ENCODE measurements at places on chromosomes 1 and 21.

DNA sequence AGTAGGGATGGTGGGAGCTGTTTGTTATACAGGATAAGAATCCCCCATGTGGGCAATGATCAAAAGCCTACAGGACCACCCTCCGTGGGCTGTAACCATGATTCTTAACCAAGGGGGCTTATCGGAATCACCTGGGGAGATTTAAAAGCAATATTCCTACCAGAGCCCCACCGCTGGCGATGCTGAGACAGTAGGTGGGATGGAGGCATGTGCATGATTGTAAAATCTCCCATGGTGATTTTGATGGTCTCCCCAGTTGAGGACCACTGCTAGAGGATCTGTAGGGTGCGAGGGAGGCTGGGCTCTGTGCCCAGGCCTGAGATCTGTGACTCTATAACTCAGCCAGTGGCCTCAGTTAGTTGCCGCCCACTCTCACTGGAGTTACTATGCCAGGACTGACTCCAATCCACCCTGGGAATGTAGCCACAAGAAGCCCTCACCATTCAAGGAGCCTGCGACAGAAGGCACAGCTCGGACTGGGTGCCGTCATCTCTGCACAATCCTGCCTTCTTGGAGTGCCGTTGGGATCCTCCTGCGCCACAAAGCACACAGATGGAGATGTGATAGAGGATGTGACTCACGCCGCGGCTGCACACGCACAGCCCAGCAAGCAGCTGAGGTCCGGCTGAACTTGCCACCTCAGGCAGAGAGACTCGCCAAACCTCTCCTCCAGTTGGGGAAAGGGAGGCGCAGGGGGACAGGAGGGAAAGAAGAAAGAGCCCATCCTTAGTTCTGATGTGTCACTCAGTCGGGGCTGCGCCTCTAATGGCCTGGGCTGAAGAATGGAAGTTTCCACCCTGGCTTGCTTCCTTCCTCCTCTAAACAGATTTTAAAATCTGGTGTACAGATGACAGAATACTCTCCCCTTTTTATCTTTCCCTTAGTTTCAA lies 26.5 kb downstream of the AKNAD1 start:
- no peak for DNase-seq

DNA sequence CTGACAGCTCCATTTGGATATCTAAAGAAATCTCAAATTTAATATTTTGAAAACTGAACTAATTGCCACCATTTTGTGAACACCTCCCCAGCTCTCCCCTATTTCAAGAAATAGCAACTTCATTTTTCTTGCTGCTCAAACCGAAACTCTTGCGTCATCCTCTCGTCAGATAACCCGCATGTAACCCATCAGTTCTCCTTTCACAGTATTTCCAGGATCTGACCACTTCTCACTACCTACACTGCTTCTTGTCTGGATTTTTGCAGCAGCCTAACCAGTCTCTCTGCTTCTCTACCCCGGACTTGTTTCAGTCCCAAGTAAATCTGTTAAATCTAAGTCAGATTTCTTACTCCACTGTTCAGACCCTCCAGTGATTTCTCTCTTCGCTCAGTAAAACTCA lies 75.6 kb downstream of the MTR start:
- DNase-seq: no peak

DNA sequence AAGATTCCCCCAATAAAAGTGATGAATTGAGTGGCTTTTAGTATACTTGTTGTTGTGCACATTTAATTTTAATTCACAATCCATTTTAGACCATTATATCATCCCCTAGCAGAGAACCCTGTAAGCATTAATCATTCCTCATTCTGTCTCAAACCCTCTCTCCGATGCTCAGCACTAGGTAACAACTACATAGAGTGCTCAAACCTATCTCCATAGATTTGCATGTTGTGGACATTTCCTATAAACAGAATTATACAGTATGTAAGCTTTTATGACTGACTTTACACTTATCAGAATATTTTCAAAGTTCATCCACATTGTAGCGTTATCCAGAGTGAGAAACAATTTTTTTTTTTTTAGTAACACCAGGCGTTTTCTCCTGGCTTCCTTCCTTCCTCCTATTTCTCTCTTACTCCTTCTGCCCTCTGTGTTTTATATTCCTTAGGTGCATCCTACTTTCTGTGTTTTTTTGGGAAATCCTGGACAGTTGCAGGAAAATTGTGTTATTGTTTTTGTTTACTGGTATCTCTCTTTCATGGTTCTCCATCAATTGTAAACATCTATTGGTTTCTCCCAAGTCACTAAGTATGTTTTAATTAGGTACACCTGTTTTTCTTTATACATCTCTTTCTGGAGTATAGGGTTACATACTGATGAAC lies 1528.0 kb upstream of the TPTE start:
- no peak for DNase-seq

GRCh38 chr1:168433238-168433637 lies 110.6 kb downstream of the XCL2 start:
- no peak for DNase-seq

DNA sequence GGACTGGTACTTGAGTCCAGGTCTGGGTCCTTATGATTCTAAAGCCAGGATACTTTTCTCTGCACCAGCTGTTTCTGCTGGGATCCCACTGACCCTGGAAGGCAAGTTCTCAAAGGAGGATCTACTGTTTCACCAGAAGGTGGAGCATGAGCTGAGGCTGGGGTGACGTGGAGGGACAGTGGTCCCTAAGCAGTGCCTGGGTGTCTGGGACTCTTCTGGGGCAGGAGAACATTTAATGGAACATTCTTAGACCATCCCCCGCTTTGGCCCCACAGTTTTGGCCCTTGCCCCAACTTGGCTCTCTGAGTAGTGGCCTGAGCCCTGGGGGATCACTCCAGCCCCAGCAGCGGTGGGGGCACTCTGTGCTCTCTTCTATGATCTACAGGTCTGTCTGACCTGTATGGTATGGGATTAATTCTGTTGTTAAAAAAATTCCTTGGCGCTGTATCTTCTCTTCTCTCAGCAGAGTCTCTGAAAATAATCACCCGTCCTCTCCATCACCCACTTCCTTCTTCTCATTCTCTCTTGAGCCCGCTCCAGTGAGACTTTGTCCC lies 60.3 kb upstream of the CSF3R start:
- no peak for DNase-seq

DNA sequence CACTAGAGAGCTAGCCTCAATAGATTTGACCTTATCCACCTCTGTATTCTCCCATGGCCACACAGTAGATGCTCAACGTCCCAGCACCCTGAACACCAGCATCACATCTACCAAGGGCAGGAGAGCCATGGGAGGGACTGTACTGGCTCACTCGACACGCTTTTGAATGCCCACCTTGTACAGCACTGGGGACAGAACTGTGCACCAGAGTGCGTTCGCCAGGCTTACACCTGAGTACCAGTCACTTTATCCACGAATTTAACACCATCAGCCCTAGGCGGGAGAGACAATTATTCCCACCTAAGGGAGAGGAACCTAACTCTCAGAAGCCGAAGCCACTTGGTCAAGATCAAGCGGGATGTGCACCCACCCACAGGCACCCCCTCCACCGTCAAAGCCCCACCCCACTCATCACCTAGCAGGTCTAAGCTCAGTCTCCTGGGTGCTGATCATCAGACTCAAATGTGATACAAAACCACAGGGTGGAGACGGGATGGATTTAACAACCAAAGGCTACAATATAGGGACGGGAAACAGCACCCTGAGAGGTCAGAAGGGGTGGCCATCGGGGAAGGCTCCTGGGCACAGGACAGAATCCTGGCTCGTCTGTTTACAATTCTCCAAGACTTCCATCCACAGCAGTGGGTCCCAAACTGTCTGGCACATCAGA lies 110.5 kb downstream of the GLIS1 start:
- no peak for DNase-seq

DNA sequence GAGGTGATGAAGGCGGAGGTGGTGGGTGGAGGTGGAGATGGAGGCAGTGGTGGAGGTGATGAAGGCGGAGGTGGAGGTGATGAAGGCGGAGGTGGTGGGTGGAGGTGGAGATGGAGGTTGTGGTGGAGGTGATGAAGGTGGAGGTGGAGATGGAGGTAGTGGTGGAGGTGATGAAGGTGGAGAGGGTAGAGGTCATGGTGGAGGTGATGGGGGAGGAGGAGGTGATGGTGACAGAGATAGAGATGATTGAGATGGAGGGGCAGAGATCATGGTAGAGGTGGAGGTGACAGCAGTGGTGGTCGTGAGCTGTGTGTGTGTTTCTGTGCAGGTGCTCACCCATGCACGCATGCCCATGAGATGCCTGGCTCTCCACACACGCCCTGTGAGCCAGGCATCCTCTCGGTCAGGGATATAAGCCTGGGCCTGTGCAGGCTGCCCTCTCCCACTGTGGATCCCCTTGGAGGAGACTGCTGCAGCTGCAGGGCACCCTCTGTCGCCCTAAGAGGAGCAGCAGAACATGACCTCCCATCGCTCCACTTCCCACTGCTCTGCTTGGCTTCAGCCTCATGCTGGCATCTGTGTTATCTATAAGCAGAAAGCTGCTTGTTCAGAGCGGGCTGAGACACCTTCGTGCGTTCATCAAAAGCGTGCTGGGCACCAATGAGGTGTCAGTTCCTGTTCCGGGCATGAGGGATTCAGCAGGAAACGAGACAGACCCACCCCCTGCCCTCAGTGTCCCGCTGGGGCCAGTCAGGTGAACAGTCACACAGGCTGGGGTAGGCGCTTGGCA lies 20.5 kb upstream of the NPHP4 start:
- no peak for DNase-seq

- DNase-seq: no peak
Observed at GRCh38 chr1:65362545-65362944, 53.2 kb downstream of the DNAJC6 start.

- peak; percentile 15 for DNase-seq
Observed at GRCh38 chr1:156025876-156026275, 5.1 kb upstream of the SSR2 start.

- no peak for DNase-seq
Observed at GRCh38 chr1:115757326-115757725, 11.2 kb downstream of the CASQ2 start.

- DNase-seq: no peak
Observed at GRCh38 chr1:42886800-42887199, 40.4 kb downstream of the ZNF691 start.

Data from stimulated activated CD4-positive, alpha-beta T cell treated with anti-CD3 and anti-CD28 coated beads, Interleukin-4, amount 100 ng/mL, for 1 hour (primary cell).